Dorsolateral prefrontal cortex (tissue), 122 donors: ENCODE measurements at places on chromosomes 12 and 14. TPM values are rescaled to one million over a fixed set of nuclear protein-coding genes. Genes with fewer than 3 reads are reported as not detected.

The RPS6KA5 gene
- 50.4 TPM for total RNA-seq

The POTEM gene
- not detected for total RNA-seq

DNA sequence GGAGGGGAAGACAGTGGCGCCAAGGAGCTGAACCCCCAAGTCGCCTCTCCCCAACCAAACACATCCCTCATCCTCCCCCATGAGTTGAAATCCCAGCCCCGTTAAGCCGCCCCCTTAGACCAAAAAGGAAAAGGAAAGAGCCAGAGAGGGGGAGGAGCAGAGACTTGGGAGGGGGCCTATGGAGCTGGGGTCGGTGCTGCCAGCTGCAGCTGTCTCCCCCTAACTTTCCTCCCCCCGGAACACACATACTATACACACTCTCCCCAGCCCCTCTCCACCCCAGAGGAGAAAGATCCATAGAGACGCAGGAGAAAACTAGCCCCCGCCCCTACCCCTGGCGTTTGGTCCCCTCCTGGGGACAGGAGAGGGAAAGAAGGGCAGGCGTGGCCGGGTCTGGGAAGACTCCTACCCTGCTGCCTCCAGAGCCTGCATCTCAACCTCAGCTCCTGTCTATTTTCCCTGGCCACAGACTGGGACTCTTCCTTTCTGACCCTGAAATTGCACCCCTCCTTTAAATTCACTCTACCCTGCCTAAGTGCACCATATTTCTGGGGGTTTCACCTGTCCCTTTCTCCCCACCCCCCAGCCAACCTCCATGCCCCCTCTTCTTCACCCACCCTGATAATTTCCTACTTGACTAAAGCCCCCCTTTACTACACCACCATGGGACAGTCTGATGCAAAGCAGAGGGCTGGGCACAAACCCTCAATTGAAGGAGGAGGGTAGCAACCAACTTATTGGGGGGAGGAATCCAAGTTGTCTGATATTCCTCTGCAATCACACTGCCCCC, 1.7 kb upstream of the HOXC9 start:
- no peak for DNase-seq

- DNase-seq, result no peak
Observed at GRCh38 chr14:61288228-61288627, 7.1 kb upstream of the TMEM30B start.

GRCh38 chr12:124928095-124928911, 13.9 kb upstream of the UBC start:
- DNase-seq, result no peak

- no peak for DNase-seq
Observed at GRCh38 chr12:79886917-79887519, 47.9 kb downstream of the PPP1R12A start.

GRCh38 chr12:4191149-4191548, 82.4 kb upstream of the CCND2 start:
- no peak for DNase-seq

GRCh38 chr14:75123991-75124390, 2.9 kb downstream of the NEK9 start:
- no peak for DNase-seq

DNA sequence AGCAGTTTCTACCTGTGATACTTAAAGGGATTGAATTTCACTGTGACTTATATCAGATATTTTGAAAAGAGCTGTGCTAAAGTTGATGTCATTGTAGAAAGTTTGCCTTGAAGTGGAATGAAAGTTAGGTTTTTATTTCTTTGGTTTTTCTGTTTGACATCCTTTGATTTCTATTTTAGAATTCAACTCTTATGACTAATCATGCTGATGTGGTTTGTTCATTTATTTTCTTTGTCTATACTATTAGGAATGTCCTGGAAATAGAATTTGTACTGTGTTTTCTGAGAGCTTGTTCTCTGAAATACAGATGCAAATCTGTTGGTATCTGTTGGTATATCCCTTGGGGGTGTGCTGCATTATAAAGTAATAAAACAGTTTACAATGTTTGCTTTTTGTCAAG, 3.3 kb downstream of the CNOT2 start:
- no peak for DNase-seq

The TAS2R20 gene
- 5.2 TPM for total RNA-seq

DNA sequence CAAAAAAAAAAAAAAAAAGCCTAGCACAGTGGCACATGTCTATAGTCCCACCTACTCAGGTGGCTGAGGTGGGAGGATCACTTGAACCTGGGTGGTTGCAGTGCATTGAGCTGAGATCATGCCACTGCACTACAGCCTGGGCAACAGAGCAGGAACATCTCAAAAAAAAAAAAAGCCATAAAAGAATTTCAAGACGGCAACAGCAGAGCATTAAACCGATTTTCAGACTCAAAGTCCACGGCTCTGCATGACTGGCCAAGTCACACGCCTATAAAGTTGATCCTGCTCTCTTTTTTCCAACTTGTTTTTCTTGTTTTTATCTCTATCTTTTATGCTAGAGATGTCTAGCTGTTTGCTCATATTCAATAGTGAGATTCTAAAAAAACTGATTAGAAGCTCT, 45.3 kb downstream of the FBXO34 start:
- DNase-seq, result no peak

The VWF gene
- 89.9 TPM for total RNA-seq

The ANG gene
- total RNA-seq, result 3.0 TPM
